ENCODE measurements at places on chromosomes 7 and 10.
A peak's percentile ranks its signal among the peaks of the same experiment; 100 is the strongest.

DNA sequence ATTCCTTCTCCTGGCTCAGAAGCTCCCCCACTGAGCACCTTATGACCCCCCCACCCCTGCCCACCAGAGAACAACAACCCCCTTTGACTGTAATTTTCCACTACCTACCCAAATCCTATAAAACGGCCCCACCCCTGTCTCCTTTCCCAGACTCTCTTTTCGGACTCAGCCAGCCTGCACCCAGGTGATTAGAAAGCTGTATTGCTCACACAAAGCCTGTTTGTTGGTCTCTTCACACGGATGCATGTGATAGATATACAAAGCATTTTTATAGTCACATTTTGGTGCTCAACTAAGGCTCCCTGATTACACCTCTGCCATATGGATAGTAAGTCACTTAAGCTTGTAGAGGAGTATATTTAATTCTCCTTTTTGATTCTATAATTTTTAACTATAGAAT is 985.8 kb downstream of the REEP3 start:
- DNase-seq, result no peak

- DNase-seq, result no peak
Observed at GRCh38 chr10:76644476-76644875, 993.1 kb downstream of the KCNMA1 start.

DNA sequence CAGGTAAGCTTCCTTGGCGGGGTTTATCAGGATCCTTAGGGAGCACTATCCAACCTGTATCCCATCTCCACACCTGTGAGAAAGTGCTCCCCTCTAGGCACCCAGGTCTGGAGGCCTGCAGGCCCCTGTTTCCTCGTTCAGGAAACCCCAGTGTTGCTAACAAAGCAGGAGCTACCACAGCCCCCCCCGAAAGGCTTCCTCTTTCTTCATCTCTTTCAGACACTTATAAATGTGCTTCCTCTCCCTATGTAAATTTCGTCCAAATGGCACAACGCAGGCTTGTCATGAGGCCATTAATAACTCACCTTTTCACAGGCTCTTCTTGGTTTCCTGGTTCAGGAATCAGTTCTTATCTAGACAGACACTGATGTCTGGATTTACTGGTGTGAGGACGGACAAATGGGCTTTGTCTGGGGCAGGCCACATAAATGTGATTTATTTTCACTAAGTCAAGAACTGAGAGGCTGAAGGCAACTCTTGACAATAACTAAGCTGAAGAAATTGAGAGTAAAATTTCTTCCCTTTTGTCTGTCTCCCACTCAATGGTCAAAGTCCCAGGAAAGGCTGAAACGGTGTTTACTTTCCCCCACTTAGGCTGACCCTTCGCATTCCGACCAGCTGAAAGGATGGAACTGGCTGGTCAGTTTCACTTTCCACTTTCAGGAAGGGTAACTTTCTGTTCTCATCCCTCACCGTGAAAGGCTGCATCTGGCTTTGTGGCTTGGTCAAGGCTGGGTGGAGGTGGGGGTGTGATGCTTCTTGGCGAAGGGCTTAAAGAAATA is 46.8 kb downstream of the PIK3AP1 start:
- peak; percentile 52 for DNase-seq

- DNase-seq, result no peak
Observed at GRCh38 chr10:716821-717220, 27.4 kb upstream of the DIP2C start.

GRCh38 chr10:95881316-95881715 is 26.5 kb upstream of the CC2D2B start:
- no peak for DNase-seq

DNA sequence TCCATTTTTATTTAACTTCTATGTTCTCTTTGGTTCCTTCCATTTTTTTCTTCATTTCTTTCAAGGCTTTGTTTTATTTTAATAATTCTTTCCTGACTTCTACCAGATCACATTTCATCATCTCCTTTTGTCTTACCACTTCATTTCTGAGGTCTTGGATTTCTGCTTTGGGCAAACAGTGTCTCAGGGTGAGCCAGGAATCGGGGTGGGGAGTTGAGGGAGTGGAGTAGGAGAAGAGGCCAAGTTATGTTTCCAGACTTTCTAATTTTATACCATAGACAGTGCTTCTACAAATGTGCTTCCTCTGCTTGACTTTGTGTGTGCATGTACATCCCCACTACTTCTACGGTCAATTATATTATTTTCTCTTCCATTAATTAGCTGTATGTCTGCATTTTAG is 112.1 kb downstream of the PRKG1 start:
- DNase-seq, result no peak

DNA sequence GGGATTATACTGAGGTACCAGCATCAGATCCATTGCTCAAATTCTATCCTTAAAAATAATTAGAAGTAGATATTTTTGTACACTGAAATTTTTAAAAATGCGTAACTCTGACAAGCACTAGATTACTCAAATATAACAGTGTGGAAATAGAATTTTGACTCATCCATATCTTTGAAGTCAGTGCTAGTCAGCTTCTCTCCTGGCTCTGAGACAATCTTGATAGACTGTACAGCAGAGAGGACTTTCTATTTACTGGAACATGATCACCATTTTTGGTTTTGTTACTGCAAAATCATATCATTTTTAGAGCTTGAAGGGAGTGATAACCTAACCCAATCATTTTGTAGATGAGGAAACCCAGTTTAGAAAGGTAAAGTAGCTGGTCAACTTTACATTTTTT is 195.0 kb downstream of the MTERF1 start:
- no peak for DNase-seq

Data from Right ventricle myocardium superior (tissue), 1 donor.